ENCODE measurements at places on chromosomes 2 and 18.

DNA sequence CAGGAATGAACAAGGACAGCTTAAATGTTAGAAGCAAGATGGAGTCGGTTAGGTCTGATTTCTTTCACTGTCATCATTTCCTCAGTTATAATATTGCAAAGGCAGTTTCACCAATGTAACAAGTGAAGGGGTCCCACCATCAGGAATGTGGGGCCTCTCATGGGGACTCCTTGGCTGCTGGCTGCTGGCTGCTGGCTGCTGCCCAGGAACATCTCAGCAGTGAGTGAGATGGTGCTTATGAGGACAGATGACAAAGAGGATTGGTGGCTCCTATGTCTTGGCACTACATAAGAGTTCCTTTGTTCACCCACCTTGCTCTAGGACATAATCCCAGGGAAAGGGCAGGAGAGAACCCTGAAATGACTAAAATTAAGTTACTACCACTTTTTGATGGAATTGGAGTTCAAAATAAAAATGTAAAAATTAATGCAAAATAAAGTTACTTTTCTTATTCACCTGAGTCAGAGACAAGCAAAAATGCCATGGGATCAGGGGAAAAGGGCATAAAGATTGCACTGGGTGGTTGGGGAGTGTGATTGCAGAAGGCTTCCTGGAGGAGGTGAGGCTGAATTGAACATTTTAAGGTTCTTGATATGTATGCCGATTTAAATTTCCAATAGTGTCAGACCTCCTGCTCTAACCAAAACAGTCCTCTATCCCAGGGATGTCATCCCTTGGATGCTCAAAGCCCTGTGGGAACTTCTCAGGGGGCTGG lies 23.4 kb downstream of the TMEM177 start:
- no peak for DNase-seq

GRCh38 chr2:175168564-175168945 lies 552 bp upstream of the ATF2 start:
- DNase-seq = no peak

DNA sequence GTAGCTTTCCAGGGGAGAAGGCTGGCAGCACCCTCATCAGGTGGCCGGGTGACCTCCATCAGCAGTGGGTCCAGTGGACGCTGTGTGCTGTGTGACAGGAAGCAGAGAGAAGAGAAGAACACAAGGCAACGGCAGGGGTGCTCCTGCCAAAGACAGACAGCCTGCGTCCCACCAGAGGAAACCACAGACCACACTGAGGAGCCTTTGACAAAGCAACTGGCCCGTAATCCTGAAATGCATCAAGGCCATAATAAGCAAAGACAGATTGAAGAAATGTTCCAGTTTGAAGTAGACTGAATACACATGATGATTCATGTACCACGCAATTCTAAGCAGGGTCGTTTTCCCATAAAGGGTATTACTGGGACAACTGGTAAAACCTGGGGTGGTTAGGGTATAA lies 172.4 kb downstream of the FBXO15 start:
- no peak for DNase-seq

- DNase-seq = no peak
Measured at GRCh38 chr18:74456349-74457042, 612 bp downstream of the DIPK1C start.

GRCh38 chr2:204948822-204949221 lies 403.5 kb downstream of the PARD3B start:
- no peak for DNase-seq

DNA sequence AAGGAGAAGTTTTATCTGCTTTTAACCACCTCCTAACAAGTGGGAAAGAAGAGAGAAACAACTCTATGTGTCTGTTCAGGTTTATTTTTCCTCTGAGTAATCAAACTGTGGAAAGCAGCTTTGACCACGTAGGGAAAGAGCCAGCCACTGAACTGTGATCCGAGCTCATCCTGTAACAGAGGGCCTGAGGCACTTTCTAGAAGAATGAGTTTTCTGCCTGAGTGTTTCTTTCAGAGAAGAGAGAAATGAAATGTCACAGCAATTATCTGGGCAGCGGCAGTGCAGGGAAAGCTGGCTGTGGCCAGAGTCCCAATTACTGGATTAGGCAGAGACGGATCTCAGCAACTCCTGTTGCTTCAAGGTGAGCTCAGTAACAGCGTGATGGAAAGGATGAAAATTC lies 151.9 kb downstream of the CD226 start:
- DNase-seq = peak; percentile 3

GRCh38 chr2:85324639-85325465 lies 2.9 kb downstream of the TGOLN2 start:
- no peak for DNase-seq

DNA sequence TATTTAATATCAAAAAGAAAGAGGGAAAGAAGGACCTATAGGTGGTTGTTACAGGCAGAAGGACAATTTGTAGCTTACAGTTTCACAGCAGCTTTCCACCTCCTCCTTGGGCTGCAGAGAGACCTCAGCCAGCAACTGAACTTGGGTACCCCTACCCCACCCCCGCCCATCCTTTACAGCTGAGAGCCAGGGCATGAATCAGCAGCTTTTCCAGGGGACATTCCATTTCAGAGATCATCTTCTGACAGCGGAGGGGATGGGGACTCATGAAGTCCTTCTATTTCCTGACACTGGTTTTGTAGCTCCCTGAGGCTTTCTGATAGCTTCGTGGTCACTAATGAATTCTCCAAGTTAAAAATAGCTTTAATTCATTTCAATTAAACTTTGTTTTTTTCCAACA lies 96.4 kb downstream of the ITGB1BP1 start:
- DNase-seq = peak; percentile 28

- no peak for DNase-seq
Measured at GRCh38 chr2:198905881-198906612, 551.7 kb downstream of the SATB2 start.

DNA sequence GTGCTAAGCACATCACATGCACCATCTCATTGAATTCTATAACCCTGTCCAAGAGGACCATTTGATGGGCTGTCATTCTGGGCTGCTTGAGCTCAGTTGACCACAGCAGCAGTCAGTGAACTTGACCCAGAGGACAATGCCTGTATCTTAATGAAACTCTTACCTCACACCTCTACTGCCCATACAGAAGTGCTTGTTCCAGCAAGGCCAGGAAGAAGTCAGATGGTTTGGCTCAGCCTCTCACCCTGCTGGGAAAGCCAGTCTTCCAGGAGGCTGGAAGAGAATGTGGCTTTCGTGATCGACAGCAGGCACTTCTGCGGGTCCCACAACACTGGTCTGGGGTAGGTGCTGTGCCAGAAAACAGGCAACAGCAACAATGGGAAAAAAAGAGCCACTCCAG lies 47.3 kb downstream of the CFAP221 start:
- no peak for DNase-seq

- DNase-seq = no peak
Measured at GRCh38 chr18:1011349-1011748, 106.7 kb downstream of the ADCYAP1 start.

DNA sequence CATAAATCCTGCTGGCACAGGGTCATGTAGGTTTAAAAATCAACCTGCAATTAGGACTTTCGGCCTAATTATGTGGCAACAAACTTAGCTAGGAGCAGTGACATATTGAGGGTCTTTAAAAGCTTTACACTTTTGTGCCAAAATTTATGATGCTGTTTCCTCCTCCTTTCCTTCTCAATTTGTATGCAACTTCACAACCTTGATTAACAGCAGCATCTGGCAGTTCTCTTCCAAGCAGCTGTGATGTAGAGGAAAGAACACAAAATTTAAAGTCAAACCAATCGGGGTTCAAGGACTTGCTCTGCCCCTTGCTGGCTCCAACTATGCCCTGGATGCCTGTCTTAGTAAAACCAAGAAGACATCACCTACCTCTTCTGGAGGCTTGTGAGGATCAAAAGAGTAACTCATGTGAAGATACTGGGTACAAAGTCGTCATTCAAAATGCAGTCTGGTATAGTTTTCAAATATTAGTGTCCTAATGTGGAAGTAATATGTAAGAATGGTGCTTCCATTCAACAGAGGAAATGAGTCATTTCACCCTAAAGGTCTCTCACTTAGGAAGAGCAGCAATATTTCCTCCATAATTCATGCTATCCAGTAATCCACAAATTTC lies 94.7 kb downstream of the ANKRD44 start:
- DNase-seq = no peak

DNA sequence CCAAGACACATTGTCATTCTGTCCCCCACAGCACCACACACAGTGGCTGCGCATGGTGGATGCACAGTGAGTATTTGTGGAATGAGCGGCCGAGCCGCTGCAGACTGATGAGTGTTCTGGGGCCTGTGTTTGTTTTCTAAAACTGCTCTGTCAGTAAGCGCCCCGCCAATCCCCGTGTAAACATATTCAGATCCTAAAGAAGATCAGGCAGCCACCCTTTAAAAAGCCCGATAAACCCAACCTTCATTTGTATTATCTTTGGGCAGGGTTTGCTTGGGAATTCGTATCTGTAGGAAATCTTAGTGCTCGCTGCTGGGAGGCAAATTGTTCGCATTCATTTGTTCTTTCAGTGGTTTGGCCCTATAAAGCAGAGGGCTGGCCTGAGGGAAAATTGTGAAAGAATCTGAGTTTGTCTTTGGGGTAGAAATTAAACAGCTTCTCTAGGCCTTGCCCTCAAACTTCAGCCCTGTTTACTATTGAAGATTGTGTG lies 68.6 kb downstream of the TGOLN2 start:
- DNase-seq = peak; percentile 39

DNA sequence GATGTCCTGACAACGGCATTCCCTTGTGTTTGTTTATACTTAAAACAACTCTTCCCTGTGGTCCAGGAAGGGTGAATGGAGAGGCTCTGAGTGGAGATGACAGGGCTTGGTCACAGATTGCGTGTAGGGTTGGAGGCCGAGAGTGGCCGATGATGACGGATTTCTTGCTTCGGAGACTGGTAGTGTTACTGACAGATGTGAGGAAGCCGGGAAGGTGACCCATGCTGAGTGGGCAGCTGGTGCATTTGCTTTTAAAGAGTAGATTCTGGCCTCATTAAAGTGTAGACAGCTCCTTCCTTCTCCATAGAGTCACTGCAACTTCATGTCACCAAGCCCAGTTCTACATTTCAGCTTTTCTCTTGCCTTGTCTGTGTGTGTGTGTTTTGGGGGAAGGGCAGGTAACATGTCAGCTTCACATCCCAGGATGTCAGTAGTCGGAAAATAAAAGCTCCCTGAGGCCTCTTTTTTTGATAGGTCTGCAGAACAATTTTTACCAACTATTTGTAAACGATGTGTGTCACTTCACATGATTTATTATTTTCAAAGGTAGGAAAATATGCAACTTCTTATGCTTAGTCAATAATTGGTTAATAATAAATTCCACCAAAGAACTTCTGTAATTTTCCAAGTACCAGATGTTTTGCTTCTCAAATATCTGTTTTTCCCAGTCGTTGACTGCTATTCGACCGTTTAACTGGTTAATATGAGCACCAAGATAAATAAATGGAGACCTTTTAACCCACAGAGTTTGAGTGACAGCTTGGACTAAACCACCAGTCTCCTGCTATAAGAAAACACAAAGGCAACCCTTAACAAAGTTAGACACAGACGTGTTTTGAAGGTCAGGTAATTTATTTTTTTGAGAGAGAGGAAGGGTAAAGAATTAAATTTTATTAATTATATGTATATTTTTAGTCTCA lies 436.9 kb downstream of the SLC4A3 start:
- DNase-seq = no peak

DNA sequence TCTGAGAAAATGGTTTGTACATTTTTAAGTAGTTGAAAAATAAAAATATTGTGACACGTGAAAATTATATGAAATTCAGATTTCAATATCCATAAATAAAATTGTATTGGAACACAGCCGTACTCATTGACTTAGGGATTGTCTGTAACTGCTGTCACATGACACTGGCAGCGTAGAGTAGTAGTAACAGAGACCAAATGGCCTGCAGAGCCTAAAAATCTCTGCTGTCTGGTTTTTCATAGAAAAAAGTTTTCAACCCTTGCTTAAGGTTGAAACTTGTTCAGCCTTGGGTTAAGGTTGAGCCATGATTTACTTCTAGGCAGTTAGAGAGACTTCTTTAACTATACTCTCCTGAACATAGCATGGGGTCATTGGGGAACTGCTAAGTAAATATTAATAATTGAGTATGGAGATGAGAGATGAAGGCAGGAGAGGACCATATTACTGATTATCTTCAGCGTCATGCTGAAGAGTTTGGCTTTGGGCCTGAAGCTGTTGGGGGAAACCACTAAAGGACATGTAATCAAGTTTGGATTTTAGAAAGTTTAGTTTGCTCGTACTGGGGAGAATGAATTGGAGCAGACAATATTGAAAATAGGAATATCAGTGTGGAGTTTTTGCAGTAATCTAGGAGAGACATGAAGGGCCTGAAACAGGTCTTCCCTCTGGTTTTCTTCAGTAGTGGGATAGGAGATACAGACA lies 16.2 kb downstream of the EML4 start:
- DNase-seq = no peak

DNA sequence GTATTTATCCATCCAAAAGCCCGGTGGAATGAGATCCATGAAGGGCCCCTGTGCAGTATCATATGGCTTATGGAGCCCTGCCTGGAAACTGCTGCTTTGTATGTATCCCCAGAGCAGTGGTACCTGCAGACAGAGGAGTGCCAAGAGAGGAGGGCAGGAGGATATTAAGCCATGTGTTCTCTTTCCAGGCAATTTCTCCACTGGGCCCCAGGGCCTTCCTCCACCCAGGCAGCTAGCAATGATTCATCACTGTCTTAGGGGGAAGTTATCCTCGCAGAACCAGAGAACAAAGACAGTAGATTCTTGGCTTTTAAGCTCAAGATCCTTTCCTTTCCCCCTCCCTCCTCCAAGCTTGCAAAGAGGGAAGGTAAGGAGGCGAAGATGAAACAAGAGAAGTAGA lies 98.1 kb downstream of the LRRC30 start:
- DNase-seq = no peak

GRCh38 chr2:6421138-6421730 lies 444.5 kb downstream of the CMPK2 start:
- DNase-seq = no peak

- DNase-seq = no peak
Measured at GRCh38 chr2:119486886-119487285, 37.4 kb downstream of the SCTR start.

GRCh38 chr2:19648583-19648982 lies 253.2 kb downstream of the TTC32 start:
- peak; percentile 39 for DNase-seq

- no peak for DNase-seq
Measured at GRCh38 chr18:69999656-70000055, 52.0 kb upstream of the CD226 start.
